Karpas-422 (cell line): ENCODE measurements at places on chromosomes 4 and X. TPM values are rescaled to one million over a fixed set of nuclear protein-coding genes. Genes with fewer than 3 reads are reported as not detected.

DNA sequence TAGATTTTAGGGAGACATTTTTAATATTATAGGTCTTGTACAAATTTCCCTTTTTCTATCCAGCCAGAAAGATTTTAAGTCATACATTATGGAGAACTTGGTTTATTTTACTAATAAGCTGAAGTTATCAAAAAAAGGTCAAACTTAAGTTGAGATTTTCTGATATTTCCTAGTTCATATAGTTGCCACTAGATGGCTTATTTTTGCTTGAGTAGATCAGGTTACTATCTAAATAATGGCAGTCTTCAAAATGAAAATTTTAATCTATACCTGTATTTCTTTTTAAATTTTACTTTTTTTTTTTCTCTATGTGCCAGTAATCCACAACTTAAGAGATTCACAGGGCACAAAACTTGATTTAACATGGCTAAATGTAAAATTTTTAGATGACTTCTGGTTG, 52.3 kb downstream of the USP9X start:
- no peaks in the 10 kb centered on the region for H3K27me3 ChIP-seq
- peaks cover 56% of the 10 kb centered on the region for H3K36me3 ChIP-seq
- H3K4me1 ChIP-seq, result no peaks in the 10 kb centered on the region
- peak; percentile 72 for DNase-seq
- H3K4me3 ChIP-seq, result no peak overlapping the region
- H3K27ac ChIP-seq, result no peak overlapping the region

DNA sequence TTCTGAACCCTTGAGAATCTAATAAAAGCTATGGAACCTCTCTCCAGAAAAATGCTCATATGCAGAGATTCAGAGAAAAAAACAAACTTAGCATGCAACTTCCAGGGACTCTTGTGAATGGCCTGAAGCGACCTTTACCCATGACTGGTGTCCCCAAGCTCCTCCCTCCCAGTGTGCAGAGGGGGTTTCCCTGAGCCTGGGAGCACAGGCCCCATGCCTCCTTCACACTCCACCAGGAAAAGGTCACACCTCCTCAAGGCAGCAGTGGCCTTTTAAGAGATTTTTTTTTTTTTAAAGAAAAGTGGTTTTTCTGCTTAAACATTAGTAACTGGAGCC, 13.3 kb upstream of the UBA6 start:
- no peaks in the 10 kb centered on the region for H3K36me3 ChIP-seq
- H3K4me3 ChIP-seq, result no peak overlapping the region
- peaks cover 4% of the 10 kb centered on the region; the same call in 1 of the 2 replicates for H3K4me1 ChIP-seq
- H3K27me3 ChIP-seq, result no peaks in the 10 kb centered on the region
- no peak for DNase-seq

- no peak overlapping the region for H3K4me3 ChIP-seq
- no peak overlapping the region for H3K27ac ChIP-seq
- no peaks in the 10 kb centered on the region for H3K27me3 ChIP-seq
- no peaks in the 10 kb centered on the region for H3K4me1 ChIP-seq
- no peak for DNase-seq
Observed at GRCh38 chr4:47213971-47214370, 182.6 kb downstream of the GABRB1 start.

MAGEC2 gene
- total RNA-seq, result not detected in 2 replicates

ZNF732 gene
- 0.25 and 1.0 TPM in 2 replicates for total RNA-seq

HHIP gene
- total RNA-seq, result not detected in 2 replicates

COL4A5 gene
- total RNA-seq, result not detected in 2 replicates
